ENCODE measurements at places on chromosomes 7 and 10.

DNA sequence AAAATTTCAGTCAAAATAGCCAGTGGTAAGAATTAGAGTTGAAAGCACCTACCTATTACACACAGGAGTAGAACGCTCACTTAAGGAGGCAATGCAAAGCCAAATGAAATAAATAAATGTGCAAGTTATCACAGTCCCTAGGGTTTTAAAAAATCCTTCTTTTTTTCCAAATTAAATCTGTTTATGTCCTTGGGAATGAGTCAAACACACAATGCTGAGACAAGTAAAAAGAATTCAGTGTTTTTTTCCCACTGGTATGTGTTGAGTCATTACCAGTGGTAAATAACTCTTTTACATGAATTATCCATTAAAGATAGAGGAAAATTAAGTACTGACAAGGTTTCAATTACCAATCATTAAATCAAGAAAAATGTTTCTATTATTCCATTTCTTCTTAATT is 438.6 kb downstream of the TNS3 start:
- no peak for DNase-seq

DNA sequence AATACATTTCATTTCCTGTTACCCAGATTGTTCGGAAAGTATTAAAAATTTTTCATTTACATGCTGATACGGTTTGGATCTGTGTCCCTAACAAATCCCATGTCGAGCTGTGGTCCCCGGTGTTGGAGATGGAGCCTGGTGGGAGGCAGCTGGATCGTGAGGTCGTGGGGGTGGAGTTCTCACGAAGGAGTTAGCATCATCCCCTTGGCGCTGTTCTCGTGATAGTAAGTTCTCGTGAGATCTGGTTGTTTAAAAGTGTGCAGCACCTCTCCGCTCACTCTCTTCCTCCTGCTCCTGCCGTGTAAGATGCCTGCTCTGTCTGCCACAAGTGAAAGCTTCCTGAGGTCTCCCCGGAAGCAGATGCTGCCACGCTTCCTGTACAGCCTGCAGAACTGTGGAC is 30.9 kb downstream of the PLEKHS1 start:
- DNase-seq, result no peak

DNA sequence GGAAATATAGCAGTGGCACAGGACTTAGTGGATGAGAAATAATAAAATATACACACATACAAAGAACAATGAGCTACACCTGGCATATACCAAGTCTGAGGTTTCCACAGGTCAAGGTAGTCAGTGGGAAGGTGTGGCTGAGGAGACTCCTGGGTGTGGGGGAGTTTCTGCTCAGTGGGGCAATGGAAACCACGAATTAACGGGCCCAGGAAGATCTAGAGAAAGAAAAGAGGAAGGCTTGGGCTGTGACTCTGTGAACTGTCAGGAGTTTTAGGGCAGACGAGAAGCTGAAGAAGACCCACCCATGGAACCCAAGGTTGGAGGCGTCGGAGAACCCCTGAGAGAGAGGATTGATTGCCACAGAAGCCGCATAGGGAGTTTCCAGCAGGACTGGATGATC is 196.5 kb downstream of the HERPUD2 start:
- no peak for DNase-seq

GRCh38 chr7:14717816-14718215 is 184.7 kb downstream of the DGKB start:
- no peak for DNase-seq

DNA sequence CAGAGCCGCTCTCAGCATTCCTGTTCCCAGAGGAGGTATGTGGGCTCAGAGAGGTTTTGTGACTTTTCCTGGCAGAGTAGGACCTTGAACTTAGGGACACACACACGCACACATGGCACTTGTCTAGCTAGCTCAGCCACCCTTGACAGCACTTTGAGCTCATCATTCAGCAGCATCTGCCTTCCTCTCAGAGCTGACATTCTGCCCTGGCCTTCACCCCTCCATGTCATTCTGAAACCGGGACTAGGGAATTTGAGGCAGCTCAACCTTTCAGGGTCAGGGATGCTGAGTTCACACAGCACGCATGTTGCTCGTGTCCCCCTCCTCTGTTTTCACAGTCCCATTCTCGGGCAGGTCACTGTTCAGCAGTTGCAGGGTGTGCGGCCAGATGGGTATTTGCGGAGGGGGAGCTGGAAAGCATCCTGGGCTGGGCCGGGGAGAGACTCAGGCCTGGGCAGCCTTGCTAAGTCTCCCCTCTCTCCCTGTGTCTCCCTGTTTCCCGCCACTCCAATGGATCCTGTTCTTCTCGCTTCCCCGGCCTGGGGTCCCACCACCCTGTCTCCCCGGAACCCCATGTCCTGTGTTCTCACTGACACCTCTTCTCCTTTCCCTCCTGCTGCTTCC is 78.0 kb downstream of the COL13A1 start:
- DNase-seq, result no peak

DNA sequence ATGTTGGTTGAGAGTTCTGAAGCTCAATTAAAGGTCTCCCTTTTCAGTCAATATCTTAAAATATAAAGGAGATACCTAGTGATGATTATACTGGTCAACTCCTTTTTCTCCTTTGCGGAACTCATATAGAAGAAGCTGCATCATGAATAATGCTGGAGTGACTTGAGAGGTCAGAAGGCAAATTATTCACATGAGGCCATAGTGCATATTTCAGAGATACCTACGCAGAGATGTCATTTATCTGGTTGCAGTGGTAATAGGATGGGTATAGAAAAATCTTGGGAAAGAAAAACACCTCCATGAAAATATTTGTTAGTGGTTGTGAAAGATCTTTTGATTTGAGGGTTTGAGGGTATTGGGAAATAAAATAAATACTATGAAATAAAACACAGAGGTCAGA is 47.7 kb downstream of the NXPH1 start:
- no peak for DNase-seq

DNA sequence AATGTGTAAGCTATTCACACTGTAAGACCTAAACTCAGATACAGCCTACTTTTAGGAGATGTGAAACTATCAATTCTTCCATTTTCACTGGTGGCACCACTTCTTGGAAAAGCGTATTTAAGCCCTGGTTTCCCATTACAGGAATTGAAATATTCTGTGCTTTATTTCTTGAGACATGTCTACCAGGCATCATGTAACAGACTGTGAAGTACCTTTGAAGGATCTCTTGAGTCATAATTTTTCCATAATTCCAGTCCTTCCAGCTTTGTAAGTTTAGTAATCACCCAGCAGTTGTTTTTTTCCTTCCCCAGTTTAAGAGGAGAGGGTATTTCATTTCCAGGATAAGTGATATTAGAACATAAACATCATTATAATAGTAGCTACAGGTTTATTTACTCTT is 186.0 kb upstream of the PRPS1L1 start:
- no peak for DNase-seq

- no peak for DNase-seq
Observed at GRCh38 chr10:46091828-46092523, 45.9 kb upstream of the MSMB start.

DNA sequence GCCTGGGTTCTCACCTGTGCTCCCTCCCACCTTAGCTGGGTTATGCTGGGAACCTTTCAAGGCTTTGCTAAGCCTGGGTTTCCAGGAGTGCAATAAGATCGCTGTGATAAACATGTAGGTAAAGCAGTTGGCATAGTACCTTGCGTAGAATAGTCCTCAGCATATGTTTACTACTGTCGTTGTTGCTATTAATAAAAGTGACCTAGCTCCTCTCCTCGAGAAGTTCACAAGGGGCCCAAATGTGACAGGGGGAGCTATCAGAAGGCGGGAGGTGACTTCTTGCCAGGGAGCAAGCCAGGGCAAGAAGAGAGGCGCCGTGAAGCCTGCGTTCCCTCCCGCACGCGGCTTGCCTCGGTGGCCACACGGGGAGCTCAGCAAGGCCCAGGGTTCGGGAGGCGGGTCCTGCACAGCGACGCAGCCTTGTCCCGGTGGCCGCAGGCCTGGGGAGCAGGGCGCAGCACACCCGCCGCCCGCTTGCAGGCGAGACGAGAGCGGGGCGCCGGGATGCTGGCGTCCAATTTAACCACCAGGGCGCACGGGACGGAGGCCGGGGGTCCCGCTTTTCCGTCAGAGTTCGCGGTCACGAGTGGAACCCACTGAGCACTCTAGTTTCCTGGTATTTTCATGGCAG is 106.2 kb downstream of the SNX10 start:
- peak; percentile 17 for DNase-seq

Data from activated CD4-positive, alpha-beta T cell treated with anti-CD3 and anti-CD28 coated beads, Interleukin-2, amount 50 U/mL, for 48 hours (primary cell).